ENCODE measurements at places on chromosomes 12 and 14.

DNA sequence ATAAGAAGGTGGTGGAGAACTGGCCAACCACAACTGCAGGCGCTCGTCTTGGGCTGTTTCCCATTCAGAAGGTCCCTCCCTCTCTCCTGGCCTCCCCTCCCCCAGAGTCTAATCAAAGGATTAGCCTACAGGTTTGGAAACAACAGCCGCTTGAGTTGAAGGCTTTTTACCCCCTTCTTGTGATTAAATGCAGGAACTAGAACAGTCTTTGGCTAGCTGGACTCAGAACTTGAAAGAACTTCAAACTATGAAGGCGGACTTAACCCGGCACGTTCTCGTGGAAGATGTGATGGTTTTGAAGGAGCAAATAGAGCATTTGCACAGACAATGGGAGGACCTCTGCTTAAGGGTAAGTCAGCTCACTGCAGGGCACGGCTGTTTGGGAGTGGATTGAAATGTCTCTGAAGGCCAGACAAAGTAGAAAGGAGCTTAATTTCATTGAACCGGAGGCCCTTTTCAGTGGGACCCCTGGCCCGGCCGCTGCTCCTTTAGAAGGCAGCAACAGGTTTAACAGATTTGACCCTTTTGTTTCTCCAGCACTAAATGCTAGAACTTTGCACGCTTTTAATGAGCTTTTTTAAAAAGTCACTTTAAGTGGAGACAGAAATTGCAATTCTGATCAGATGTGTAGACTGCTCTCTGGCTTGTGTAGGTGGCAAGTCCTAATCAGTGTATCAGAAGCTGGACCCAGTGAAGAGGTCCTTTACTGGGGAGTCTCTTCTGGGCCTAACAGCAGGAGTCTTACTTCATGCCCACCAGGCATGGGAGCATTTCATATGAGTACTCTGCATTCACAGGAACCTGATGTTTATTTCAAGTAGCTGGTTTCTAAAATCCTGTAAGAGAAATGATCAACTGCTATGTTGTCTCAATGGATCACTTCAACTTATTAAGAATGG is 107.7 kb downstream of the ESR2 start:
- DNase-seq: no peak

DNA sequence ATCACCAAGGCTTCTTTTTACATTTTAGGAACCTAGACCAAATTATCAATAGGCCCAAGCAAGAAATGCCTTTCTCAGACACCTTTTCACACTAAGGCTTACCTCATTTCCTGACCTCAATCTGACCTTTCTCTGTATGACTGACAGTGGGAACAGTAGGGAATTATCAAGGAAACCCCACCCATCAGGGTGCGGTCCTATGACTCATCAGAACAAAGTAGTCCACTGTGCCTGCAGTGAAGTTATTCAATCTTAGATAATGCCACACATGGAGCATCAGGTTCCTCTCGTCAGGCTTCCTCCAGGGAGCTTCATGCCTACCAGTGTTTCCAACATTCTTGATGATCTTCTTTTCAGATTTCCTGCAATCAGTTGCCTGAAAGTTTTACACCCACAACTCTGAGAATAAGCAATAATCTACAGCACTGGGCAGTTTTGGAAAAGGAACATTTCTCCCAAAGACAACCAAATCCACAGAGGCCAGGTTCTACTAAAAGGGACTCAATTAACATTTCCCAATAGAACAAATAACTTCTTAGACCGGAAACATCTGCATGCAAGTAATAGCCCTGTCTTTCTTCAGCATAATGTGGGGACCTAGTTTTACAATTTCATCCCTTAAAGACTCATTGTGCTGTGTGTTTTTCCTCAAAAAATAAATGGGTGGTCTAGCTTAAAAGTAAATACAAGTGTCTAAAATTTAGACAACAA is 35.9 kb upstream of the TMTC2 start:
- DNase-seq: no peak

DNA sequence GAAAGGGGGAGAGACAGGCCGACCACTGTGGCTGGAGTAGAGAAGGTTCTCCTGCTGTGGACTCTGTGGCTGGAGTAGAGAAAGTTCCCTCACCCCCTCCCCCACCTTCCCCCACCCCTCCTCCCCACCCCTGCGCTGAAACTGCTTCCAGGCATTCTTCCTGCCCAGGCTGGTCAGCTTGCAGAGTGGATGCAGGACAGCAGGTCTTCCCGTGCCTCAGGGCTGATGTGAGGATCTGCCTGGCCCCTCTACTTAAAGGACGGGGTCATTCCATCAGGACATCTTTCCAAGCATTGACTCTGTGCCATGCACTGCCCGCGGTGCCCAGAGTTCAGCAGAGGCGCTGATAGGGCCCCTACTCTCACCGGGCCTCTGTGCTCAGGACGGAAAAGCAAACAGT is 13.2 kb upstream of the RIMBP2 start:
- DNase-seq: no peak

- no peak for DNase-seq
Measured at GRCh38 chr14:66380143-66380542, 106.0 kb upstream of the CCDC196 start.

GRCh38 chr12:100737168-100737567 is 57.4 kb upstream of the ANO4 start:
- DNase-seq: no peak
